Activated CD8-positive, alpha-beta memory T cell treated with anti-CD3 and anti-CD28 coated beads for 36 hours (primary cell): ENCODE measurements at places on chromosomes 5 and 9. TPM values are rescaled to one million over a fixed set of nuclear protein-coding genes. Genes with fewer than 3 reads are reported as not detected.

The PCDHGA6 gene
- 0.06 TPM for total RNA-seq

The SMU1 gene
- 27.6 TPM for total RNA-seq

The CCDC152 gene
- 13.9 TPM for total RNA-seq

The CXXC5 gene
- total RNA-seq: 2.7 TPM

The SPINK1 gene
- total RNA-seq: not detected

The SPATA31D4 gene
- total RNA-seq: not detected

The GRAMD2B gene
- total RNA-seq: 10.1 TPM

The C5orf63 gene
- total RNA-seq: 8.2 TPM

The CCDC171 gene
- 2.4 TPM for total RNA-seq

The MAPK9 gene
- total RNA-seq: 46.3 TPM

The UGT3A1 gene
- not detected for total RNA-seq

The CDX1 gene
- total RNA-seq: not detected

The LRRC19 gene
- total RNA-seq: not detected

The NMRK1 gene
- total RNA-seq: 12.1 TPM

The MOB3B gene
- total RNA-seq: 0.40 TPM

The GM2A gene
- total RNA-seq: 12.8 TPM

The CDC26 gene
- 44.5 TPM for total RNA-seq

The PTGDS gene
- not detected for total RNA-seq

The EXD3 gene
- total RNA-seq: 3.4 TPM

The CAAP1 gene
- total RNA-seq: 18.3 TPM

The HRH2 gene
- 32.6 TPM for total RNA-seq

The CEP72 gene
- 21.5 TPM for total RNA-seq

The ABO gene
- total RNA-seq: not detected

The WDR31 gene
- total RNA-seq: 2.6 TPM

The GABRP gene
- total RNA-seq: not detected

The APBA1 gene
- 0.10 TPM for total RNA-seq

The PHF24 gene
- not detected for total RNA-seq

The PCDHAC2 gene
- total RNA-seq: not detected

The CCDC69 gene
- total RNA-seq: 36.6 TPM

The FRMD3 gene
- total RNA-seq: 0.65 TPM

The DBH gene
- total RNA-seq: not detected

The ARID3C gene
- 0.34 TPM for total RNA-seq

The EIF4E1B gene
- not detected for total RNA-seq

The PCDHGA4 gene
- total RNA-seq: 0.15 TPM

The CREB3 gene
- total RNA-seq: 32.0 TPM

The C7 gene
- total RNA-seq: not detected

The RPL37 gene
- total RNA-seq: 1,650 TPM

The PFN3 gene
- total RNA-seq: not detected

The STPG3 gene
- total RNA-seq: not detected

The IL4 gene
- total RNA-seq: 2.5 TPM

The PCDHA7 gene
- total RNA-seq: not detected

The CLIC3 gene
- total RNA-seq: not detected

The C5orf52 gene
- not detected for total RNA-seq
